Suppressor macrophage (primary cell): ENCODE measurements at places on chromosomes 7 and 10.

DNA sequence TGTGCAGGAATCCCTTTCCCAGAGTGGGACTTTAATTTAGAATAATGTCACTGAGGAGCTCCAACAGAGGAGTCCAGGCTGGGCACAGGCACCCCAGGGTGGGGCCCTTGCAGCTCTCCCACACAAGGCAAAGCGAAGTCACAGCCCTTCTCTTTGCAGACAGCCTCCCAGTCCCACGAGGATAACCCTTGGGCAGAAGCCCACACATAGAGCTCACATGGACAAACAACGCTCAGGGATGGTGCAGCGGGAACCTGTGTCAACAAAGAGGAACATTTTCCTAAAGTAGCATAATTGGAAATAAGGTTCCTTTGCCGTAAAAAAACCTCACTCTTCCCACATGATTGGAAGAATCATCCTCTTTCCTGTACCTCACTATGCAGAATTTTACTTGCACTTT is 29.3 kb upstream of the GGCT start:
- no peak for DNase-seq

- DNase-seq: peak; percentile 70
Observed at GRCh38 chr10:124524991-124525653, 63.5 kb downstream of the LHPP start.

GRCh38 chr7:84336303-84336702 is 141.7 kb upstream of the SEMA3A start:
- peak; percentile 40 for DNase-seq

GRCh38 chr10:48835781-48836180 is 103.9 kb downstream of the LRRC18 start:
- DNase-seq: no peak

- DNase-seq: peak; percentile 62
Observed at GRCh38 chr10:80579181-80579763, 41.6 kb downstream of the SH2D4B start.

DNA sequence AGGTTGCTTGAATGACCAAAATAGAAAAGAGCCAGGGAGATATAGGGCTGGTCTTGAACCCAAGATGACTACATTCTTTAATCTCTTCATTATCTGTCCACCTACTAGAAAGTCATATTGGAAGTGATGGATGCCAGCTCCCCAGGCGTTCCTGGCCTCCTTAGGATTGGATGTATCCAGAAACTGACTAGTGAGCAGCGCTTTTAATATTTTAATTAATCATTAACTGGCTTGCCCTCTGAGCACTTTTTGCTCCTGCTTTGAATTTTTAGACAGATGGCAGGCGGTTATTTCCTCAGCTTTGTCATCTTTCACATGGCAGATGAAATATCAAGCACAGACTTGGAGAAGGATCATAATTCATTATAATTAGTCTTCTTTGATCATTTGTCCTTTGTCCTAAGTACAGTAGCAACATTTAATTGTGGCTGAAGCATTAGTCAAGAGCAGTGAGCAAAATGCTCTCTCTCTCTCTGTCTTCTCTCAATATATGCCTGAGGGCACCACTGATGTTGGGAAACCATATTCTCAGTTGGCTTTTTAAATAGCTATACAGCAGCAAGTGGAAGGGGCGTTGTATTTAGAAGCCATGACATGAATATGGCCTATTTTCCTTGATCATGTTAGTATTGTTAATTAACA is 588.0 kb downstream of the NRG3 start:
- DNase-seq: no peak

DNA sequence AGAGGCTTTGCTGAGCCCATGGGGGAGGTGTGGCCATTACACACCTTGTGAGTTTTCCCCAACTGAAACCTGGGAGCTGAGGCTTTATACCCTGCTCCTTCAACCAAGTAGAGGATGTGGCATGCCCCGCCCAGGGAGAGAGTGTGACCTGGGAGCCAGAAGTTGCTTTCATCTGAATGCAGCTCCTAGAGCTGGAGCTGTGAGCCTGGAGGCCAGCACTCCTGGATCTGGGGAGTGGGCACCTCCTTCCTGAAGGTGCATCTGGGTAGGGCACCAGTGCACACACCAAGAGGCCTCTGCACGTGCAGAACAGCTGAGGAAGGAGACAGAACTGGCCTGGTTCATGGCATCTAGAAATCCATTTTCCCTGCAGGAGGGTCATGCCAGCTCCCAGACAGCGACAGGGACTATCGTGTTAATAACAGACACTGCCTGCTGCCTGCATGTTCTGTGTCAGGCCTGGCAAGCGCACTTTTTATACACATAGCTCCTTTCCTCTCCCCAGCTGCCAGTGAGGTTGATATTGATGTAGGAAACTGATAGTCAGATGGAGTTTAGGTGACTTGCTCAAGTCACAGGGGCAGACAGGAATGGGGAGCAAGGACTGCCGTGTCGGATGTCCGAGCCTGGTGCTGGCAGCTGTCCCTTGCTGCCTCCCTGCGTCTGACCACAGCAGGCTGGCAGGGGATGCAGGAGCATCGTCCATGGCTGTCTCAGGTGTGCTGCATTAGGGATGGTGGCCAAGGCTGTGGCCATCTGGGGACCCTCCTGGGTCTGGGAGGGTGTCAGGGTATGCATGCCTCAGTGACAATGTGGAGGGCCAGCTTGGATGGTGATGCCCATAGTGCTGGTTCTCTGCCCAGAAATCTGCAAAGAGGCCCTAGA is 189.9 kb upstream of the CXCL12 start:
- DNase-seq: no peak

DNA sequence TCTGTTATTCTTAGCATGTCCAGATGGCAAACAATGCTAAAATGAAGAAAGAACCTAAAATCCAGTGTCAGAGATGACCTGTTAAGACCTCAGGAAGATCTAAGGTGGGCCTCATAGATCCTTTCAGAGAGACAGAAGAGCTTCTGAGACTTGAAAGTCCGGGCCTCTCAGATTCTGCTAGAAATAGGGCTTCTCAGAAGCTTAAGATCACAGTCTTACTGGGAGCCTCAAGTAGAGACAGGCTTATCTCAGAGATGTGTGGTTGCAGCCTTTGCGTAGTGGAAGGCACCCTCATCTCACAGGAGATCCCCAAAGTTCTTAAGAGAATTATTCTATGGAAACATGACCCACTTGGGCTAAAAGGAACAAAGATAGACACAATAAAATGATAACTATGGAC is 642.8 kb downstream of the TNS3 start:
- DNase-seq: no peak

DNA sequence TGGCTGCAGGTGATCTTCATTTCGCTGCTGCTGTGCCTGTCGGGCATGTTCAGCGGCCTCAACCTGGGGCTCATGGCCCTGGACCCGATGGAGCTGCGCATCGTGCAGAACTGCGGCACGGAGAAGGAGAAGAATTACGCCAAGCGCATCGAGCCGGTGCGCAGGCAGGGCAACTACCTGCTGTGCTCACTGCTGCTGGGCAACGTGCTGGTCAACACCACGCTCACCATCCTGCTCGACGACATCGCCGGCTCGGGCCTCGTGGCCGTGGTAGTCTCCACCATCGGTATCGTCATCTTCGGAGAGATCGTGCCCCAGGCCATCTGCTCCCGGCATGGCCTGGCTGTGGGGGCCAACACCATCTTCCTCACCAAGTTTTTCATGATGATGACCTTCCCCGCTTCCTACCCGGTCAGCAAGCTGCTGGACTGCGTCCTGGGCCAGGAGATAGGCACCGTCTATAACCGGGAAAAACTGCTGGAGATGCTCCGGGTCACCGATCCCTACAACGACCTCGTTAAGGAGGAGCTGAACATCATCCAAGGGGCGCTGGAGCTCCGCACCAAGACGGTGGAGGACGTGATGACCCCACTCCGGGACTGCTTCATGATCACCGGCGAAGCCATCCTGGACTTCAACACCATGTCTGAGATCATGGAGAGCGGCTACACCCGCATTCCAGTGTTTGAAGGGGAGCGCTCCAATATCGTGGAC is 1.3 kb downstream of the CNNM2 start:
- DNase-seq: no peak

DNA sequence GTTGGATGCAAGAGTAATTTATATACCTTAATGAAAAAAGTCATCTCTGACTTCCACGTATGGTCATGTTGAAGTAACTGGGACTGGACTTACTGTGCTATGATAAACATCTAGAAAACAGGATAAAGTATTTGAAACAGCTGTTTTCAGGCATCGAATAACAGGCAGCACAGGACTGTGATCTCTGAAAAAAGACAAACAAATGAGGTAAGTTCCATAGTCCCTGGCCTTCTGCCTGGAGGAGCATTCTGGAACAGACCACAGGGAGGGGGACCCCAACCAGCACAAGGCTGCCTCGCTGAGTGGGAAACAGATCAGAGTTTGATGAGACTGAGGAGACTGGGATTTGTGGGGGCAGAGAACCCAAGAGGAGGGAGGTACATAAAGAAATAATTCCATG is 89.1 kb upstream of the HABP2 start:
- no peak for DNase-seq

DNA sequence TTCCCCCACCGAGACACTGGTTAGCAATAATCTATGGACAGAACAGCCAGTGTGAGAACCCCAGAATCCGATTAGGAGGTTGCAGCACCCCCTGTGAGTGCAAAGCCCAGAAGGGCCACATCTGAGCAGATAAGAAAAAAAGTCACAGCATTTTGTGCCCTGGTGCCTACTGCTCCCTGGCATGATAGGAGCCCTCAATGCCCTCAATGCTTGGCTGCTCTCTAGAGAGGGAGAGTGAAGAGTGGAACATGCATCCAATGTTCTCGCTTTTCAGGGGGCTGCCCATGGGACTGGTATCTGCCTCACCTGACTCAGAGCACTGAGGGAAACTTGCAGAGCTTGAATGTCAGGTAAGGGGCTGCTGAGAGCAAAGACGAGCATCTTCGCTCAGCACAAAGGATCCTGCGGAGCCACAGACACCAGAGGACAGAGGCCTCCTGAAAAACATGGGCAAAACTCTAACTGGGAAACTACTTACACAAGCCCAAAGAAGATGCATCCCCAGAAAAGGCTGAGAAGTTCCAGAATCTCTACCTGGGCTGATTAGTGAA is 98.0 kb upstream of the FAM20C start:
- no peak for DNase-seq

DNA sequence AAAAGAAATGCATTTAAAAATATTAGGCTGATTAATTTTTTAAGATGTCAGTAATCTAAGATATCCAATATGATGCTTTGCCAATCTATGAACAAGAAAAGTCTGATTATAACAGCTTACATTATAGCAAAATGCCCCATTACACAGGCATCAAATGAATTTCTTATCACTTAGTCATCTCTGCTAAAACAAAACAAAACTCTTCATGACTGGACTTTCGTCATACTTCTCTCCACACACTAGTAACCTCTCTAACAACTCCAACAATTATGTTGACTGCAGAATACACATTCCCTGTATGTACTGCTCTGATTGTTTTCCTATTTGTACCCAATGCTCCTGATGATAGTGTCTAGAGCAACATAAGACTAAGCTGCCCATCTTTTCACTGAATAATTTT is 3.8 kb upstream of the MKI67 start:
- DNase-seq: no peak

- no peak for DNase-seq
Observed at GRCh38 chr7:83161899-83162401, 734 bp downstream of the PCLO start.

DNA sequence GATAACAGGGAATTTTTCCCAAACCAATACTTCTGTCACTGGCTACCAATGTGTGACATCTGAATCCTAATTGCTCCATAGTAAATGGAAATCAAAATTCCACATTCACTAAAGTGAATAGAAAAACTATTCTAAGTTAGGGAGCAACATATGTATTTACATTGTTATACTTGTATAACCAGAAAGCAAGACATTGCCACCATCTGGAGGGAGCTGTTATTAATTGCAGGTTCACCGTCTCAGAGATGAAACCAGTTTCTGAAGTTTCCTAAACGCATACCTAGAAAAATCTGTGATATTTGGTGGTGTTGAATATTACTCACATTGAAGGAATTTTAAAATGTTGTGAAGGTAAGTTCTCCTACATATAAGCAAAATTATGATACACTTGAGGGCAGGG is 390.1 kb downstream of the NXPH1 start:
- no peak for DNase-seq

DNA sequence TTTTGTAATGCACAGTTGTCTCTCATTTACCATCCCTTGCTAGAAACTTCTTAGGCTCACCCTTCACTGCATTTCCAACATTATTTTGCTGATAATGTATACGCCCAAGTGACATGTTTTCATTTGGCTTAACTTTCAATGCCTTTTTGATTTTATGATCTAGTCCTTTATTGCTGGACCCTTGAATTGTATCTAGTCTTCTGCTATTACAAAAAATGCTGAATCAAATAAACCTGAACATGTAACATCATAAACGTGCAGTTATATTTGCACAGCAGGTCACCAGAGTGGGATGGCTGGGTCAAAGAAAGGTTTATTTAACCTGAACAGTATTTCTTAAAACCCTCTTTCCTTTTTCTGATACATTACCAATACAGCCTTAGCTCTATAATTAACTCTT is 63.0 kb downstream of the MINDY3 start:
- DNase-seq: no peak

GRCh38 chr10:92688927-92689662 is 660 bp upstream of the HHEX start:
- peak; percentile 50 for DNase-seq

DNA sequence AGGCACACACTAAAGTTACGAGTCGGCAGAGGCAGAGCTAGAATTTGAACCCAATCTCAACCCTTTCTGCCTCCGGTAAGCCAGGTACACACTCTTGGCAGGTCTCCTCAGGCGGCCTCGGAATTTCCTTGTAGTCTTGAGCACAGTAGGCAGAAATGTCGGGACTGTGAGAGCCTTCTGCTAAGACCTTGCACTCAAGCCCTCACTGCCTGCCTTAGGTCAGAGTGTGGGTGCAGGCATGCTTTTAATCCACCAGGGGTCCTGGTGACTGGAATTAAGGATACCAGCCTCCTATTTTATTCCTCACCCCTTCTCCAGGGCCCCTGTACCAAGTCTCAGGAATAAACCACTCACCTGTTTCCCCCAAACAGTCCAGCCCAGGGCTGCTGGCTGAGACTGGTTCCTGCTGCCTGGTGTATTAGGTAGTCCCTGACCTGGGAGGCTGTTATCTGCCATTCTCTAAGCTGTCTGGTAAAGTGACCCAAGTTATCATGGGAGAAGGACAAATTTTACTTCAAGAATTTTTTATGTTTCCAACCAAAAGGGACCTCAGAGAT is 855 bp downstream of the ATP6V1F start:
- peak; percentile 67 for DNase-seq

DNA sequence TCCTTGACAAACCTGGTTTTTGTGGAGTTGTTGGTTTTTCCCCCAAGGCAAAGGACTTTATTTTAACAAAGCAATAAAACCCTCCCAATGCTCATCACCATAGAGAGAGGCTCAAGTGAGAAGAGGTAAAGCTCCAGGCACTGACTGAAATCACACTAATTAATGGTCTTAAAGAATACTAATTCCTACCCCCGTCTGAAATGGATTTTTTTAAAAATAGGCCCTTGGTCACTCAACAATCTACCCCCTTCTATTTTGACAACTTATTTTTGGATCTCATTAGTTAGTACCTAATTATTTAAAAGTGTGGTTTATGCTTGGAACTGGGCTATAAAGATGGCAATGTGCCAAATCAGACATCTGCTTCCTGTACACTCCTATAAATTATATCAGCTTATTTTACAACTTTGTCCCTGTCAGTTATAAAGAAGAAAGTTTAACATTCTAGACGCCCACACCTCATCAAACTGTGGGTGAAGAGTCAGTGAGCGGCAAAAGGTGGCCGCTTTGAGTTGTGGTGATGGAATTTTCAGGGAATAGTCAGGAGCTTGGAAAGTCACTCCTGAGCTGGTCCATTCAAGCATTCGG is 10.6 kb downstream of the GLI3 start:
- DNase-seq: no peak

GRCh38 chr10:7400068-7400715 is 10.6 kb downstream of the SFMBT2 start:
- DNase-seq: no peak

- no peak for DNase-seq
Observed at GRCh38 chr7:90387470-90388240, 15.6 kb upstream of the CLDN12 start.
